ENCODE measurements at places on chromosomes 5 and 9.

DNA sequence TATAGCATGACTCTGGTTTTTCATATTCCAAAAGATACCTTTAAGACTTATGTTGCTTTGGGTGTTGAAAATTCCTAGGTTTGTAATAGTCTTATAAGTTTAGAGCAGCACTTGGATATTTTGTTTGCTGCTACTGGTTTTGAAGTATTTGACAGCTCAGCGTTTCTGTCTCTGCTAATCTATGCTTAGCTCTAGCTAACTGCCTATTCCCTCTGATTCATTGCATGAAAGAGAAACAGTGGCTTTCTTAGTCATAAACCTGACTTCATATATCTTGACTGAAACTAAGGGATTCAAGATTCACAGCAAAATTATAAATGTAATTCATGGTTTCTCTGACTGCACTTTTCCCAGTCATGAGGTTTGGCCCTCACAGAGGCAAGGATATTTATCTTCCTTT lies 35.6 kb upstream of the ANXA1 start:
- DNase-seq: no peak

DNA sequence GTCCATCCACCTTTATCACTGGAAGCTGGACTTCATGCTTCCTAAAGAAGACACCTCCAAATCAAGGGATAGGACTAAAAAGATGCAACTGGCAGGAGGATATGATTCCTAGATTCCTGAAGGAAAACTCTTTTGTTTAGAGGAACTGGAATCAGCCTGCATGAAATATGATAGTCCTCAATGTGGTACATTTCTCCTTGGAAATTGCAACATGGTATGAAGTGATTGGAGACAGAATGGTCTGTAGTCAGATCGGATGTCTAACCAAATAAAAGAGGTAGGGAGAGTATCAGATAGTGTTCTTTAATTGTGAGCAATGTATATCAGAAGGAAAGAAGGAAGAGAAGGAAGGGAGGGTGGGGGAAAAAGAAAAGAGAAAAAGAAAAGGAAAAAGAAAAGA lies 116.1 kb upstream of the FSTL4 start:
- no peak for DNase-seq

GRCh38 chr5:18483451-18483850 lies 849.2 kb downstream of the TAF11L14 start:
- no peak for DNase-seq

GRCh38 chr5:179953987-179954386 lies 46.3 kb upstream of the TBC1D9B start:
- no peak for DNase-seq
